Smooth muscle cell of trachea (primary cell): ENCODE measurements at places on chromosomes 5 and 9. TPM values are rescaled to one million over a fixed set of nuclear protein-coding genes. Genes with fewer than 3 reads are reported as not detected.

CCIN gene
- total RNA-seq = 1.7 and 2.6 TPM in 2 replicates

INSL6 gene
- not detected in 2 replicates for total RNA-seq

CCL21 gene
- total RNA-seq = not detected in 2 replicates

LCN12 gene
- not detected in 2 replicates for total RNA-seq

SGCD gene
- total RNA-seq = 12.2 and 22.0 TPM in 2 replicates

ARL10 gene
- total RNA-seq = 12.1 and 16.3 TPM in 2 replicates

FOXD4L5 gene
- total RNA-seq = 0.15 and 0.17 TPM in 2 replicates

GNAQ gene
- total RNA-seq = 28.4 and 32.3 TPM in 2 replicates

CERCAM gene
- 86.8 and 179 TPM in 2 replicates for total RNA-seq

CXCL14 gene
- total RNA-seq = 0.33 TPM in 1 of 2 replicates, not detected in the other

ZBTB26 gene
- total RNA-seq = 3.6 and 6.3 TPM in 2 replicates

BARHL1 gene
- not detected in 2 replicates for total RNA-seq

POC5 gene
- total RNA-seq = 7.3 and 19.6 TPM in 2 replicates
